Articular chondrocyte of knee joint (primary cell): ENCODE measurements at places on chromosomes 16 and 17. TPM values are rescaled to one million over a fixed set of nuclear protein-coding genes. Genes with fewer than 3 reads are reported as not detected.

TRIM65 gene
- total RNA-seq: 14.7 and 20.3 TPM in 2 replicates

HOXB1 gene
- total RNA-seq: not detected in 2 replicates

B4GALNT2 gene
- total RNA-seq: not detected in 2 replicates

KRTAP4-6 gene
- not detected in 2 replicates for total RNA-seq

TMC5 gene
- total RNA-seq: not detected in 2 replicates

RCVRN gene
- total RNA-seq: 0.32 TPM in 1 of 2 replicates, not detected in the other

TEKT3 gene
- 0.43 and 0.65 TPM in 2 replicates for total RNA-seq
